ENCODE measurements at places on chromosomes 16 and 17.
A peak's percentile ranks its signal among the peaks of the same experiment; 100 is the strongest.

DNA sequence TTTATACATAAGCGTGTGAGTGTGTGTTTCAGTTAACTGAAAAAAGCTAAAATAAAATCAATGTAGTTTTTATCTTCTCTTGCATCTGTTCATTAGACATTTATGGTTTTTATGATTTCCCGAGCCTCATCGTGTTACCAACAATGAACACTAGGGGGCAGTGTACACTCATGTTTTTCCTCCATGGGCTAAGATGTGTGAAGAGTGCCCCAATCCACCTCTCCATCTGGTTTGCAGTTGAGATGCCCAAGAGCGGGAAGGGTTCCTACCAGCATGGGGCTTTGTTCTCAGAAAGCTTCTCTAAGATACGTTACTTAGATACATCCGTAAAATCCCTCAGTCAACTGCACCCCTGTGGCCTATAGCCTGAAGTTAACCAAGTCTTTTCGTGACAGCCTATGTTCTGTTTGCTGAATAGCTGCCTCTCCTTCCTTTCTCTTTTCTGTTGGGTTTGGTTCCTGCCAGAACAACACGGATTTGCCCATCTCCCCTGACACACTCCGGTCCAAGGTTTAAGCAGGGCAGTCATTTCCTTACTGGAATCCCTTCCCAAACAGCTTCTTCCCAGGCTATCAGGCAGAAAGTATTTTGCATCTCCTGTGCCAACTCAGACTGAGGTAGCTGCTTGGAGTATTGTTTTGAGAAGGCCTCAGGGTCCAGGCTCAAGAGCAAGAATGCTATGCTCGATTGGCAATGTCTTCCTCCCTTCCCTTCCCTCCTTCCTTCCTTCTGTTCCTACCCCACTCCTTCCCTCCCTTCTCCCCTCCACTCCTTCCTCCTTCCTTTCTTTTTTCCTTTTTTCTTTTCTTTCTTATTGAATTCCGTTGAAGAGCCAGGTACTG lies 12.9 kb upstream of the ELAC2 start:
- peak; percentile 84 for DNase-seq

- peak; percentile 91 for DNase-seq
Measured at GRCh38 chr17:48907713-48908046, 527 bp upstream of the UBE2Z start.

DNA sequence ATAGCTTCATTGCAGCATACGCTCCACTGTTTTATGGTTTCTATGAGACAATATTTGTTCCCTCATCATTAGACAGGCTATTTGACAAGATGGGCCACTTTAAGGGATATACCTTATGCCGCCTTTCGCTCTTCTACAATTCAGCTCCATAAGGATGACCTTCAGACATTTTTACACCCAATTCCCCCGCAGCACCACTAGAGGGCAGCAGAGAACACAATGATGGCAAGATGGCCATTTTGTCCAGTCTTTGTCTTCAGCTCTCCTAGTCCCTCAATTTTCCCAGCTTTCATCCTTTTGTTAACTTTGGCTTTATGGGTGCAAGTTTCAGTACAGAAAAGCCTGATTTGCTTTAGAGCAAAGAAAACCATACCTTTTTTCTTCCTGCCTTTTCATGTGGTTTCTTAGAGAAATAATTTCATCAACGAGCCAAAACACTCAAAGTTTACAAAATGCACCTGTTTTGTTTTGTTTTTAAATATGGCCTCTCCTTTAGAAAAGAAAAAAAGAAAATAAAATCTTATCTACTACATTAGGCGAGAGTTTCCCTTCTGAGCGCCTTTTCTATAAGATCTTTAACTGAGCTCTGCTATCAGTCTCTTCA lies 355.3 kb downstream of the TOX3 start:
- DNase-seq, result peak; percentile 89

- DNase-seq, result peak; percentile 85
Measured at GRCh38 chr17:78114831-78115723, 13.5 kb downstream of the TMC6 start.

DNA sequence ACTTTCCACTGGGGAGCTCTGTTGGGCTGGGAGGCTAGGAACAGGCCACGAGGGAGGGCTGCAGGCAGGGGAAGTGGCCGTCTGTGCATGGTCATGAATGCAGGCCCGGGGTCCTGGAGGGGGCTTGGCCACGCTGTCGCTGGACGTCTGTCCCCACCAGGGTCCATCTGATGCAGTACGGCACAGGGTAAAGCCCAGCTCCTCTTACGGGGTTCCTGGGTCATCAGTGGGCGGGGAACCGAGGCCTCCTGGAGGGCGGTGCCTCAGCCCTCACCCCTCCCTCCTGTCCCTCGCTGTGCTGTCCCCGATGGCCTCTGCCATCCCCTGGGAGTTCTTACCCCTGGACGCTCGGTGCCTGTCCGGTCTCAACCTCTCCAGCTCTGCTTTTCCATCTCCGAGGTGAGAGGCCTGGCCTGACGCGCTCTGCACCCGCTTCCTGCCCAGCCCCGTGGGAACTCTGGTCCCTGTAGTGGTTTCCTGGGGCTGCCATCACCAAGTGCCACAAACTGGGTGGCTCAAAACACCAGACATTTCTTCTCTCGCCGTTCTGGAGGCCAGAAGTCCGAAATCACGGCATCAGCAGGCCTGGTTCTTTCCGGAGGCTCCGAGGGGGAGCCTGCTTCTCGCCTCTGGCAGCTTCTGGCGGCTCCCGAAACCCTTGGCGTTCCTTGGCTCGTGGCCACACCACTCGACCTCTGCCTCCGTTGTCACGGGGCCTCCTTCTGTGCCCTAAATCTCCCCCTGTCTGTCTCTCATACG lies 182.8 kb downstream of the SEC14L1 start:
- DNase-seq, result peak; percentile 83

DNA sequence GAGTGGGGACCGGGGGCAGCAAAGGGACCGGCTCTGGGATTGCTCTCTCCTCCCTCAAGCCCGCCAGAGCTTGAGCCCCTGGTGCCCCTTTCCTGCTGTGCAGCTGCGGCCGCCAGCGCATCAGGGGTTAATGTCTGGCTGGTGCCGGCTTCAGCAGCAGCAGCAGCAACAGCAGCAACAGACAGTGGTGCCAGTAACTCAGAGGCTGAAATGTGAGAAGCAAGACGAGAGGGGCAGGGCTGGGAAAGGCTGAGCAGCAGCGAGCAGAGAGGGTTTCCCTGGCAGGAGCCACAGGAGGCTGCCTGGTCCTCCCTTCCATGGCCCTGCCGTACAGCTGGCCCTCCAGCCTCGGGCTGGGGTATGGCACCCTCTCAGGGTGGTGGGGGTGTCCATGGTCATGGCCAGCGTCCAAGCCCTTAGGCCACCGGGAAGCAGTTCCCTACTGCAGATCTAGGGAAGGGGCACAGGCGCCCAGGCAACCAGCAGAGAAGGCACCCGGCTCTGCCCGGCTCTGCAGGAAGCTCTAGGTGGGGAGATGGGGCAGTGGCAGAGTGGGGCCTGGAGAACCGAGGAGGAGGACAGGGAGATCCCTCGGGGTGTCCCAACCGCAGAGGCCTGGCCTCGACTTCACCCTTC lies 21.1 kb upstream of the TFAP4 start:
- DNase-seq, result peak; percentile 97

DNA sequence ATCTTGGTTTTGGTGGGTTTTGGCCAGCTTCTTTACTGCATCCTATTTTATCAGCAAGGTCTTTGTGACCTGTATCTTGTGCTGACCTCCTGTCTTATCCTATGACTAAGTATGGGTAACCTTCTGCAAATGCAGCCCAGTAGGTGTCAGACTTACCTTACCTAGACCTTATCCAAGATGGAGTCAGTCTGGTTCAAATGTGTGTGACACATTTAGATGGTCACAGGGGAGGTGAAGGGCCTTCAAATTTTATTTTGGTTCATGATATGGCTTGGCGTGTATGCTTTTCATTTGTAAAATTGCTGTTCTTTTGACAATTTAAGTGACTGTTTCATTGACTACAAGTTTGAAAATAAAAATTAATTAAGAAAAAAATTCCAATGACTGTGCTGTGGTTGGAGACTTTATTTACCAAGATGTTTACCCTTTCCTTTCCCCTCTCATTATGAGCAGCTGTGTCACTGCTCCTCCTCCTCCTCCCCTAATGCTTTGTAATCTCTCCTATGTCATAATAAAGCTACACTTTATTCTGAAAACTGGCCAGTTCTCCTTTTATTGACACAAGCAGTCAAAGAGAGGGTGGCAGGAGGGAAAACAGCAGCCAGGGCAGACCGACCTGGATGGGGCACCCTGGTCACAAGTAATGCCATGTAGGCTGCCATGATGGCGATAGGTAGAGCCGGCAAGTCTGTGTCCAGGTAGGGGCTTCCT lies 49.4 kb downstream of the TNFRSF13B start:
- peak; percentile 86 for DNase-seq

GRCh38 chr17:40645291-40645690 lies 2.3 kb downstream of the SMARCE1 start:
- DNase-seq, result no peak

- peak; percentile 93 for DNase-seq
Measured at GRCh38 chr16:49700251-49701064, 155.5 kb downstream of the ZNF423 start.

GRCh38 chr17:2207815-2208515 lies 95.6 kb downstream of the SMG6 start:
- peak; percentile 26 for DNase-seq

GRCh38 chr17:60901806-60902205 lies 224.2 kb downstream of the BCAS3 start:
- DNase-seq, result peak; percentile 45

DNA sequence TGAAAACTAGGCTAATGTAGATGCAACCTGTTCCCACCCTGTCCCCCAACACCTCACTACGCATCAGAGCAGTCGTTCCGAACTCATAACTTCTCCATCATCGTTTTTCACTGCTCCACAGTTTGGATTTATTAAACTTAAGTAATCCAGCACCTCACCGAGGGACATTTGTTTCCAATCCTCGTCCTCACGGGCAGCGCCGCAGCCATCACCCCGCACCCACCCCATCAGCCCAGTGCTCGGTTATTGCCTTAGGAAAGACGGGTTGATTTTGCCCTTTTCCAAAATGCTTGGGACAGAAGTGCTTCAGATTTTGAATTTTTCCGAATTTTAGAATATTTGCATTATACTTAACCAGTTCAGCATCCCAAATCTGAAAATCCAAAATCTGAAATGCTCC lies 71.0 kb upstream of the DOC2B start:
- DNase-seq, result peak; percentile 59

GRCh38 chr17:38452719-38453118 lies 24.5 kb downstream of the ARHGAP23 start:
- DNase-seq, result peak; percentile 71

GRCh38 chr16:65071433-65072311 lies 50.2 kb downstream of the CDH11 start:
- DNase-seq, result no peak

- no peak for DNase-seq
Measured at GRCh38 chr16:88303405-88303804, 79.4 kb upstream of the ZNF469 start.

- peak; percentile 99 for DNase-seq
Measured at GRCh38 chr17:76537288-76537577, 276 bp downstream of the CYGB start.

DNA sequence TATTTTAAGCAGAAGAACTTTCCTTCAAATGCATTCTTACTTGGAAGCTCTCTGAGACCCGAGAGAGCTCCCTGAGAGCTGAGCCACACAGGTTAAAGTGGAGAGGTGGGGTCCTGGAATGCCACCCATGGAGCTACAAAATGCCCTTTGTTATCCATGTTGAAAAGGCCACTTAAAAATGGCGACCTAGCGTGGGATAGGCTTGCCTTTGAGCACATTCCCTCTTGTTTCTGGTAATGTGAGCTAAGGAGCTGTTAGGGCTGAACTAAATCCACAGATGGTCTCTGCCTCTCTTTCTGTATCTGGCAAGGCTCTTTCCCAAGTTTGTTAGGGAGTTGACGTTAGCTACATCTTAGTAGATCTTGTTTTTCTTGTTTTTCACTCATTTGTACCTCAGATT lies 171.6 kb downstream of the SNX29 start:
- DNase-seq, result no peak

DNA sequence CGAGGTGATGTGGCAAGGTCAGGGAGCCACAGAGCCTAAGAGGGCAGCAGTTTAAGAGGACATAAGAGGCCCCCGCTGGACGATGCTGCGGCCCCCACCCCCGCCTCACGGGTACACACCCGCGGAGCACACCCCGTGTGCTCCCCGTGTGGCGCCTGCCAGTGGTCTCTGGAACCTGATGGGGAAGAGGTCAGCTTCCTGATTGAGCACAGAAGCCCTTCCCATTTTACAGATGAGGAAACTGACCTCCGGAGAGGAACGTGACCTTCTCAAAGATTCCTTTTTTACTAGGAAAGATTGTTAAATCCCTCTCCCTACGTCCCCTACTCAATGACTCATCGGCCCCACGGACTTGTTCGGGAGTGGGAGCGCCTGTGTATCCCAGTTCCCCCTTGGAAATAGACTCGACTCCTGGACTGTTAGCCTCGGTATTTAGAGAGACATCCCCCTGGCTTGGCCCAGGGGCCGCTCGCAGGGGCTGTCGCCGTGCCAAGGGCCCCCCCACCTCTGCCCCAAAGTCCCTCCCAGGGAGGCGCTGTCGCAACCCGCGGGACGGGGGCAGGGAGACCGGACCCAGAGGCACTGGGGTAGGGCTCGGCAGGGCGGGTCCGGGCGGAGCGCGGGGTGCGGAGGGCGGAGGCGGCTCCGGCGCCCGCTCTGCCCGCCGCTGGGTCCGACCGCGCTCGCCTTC lies at the start of gene ABCC3:
Gene ABCC3 (plus strand): TSS at position 658 of the 691 bp plus-strand sequence. CDS start 56 bp downstream, outside the sequence.
- DNase-seq, result peak; percentile 92

DNA sequence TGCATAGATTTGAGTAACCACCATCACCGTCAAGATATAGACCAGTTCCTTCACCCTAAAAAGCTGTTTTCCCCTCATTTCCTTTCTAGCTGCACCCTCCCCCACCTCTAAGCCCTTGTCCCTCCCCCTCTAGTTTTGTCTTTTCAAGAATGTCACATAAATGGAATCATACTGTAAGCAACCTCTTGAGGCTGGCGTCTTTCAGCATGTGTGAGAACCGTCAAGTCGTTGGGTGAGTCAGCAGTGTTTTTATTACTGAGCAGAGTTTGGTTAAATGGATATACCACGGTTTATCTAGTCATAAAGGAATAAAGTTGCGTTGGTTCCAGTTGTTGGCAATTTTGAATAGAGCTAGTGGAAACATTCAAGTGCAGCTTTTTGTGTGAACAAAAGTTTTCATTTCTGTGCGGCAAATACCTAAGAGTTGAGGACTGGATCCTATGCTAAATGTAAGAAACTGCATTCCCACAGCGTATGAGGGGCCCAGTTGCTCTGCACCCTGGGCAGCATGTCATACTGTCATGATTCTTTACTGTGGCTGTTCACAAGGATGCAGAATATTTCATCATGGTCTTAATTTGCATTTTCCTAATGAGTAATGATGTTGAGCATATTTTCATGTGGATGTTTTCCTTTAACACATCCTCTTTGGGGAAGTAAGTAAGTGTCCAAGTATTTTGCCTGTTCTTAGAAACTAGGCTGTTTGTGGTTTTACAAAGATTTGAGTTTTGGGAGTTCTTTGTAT lies 264.3 kb downstream of the CPPED1 start:
- no peak for DNase-seq

DNA sequence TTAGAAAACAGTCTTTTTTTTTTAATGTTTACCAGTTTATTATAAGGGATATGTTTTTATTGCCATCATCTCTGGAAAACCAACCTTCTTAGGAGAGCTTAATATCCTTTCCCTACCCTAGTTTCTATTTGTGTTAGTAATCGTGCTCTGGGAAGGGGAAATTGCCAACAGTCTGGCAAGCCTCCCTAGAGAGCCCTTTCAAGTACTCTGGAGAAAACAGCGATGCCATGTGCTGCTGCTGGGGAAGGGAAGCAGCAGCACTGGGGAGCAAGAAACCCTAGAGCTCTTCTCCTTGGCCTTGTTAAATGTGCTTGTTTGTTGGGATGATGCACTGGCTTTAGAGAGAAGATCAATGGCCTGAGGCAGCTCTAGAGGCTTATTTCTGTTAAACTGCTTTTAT lies 10.3 kb downstream of the RETREG3 start:
- peak; percentile 69 for DNase-seq

GRCh38 chr17:77942112-77942988 lies 16.2 kb upstream of the TNRC6C start:
- no peak for DNase-seq
